ENCODE measurements at places on chromosomes 2 and 18. TPM values are rescaled to one million over a fixed set of nuclear protein-coding genes. Genes with fewer than 3 reads are reported as not detected.

The INPP5D gene
- total RNA-seq: 0.50 TPM

The TGFA gene
- 2.4 TPM for total RNA-seq

The CNDP1 gene
- total RNA-seq: 0.51 TPM

DNA sequence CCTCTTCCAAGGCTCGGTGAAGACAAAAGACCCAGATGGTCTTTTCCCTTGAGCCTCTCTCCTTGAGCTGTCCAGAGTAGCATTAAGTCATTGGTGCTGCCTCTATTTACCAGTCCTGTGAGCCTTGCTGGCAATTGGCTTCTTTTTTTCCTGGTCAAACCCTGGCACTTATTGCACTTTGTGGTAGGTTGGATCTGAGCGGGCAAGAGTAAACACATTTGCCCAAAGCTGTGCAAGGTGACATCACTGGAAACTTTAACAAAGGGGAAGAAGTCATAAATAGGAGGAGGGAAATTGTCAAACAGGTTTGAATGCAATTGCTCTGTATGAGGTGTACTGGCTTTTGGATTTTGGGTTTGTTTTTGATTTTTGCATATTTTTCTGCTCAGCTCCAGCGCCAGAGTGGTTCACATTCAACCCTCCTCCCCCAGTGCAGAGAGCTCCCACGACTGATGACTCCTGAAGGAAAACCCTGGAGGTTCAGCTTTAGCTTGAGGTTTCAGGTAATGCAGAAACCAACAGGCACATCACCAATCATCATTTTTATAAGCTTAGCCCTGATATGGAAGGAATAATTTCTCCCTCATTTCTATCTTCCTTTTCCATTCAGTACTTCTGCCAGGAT, 8.3 kb downstream of the KCNE4 start:
- no peak for DNase-seq

GRCh38 chr2:1638281-1638860, 105.9 kb downstream of the PXDN start:
- no peak for DNase-seq

DNA sequence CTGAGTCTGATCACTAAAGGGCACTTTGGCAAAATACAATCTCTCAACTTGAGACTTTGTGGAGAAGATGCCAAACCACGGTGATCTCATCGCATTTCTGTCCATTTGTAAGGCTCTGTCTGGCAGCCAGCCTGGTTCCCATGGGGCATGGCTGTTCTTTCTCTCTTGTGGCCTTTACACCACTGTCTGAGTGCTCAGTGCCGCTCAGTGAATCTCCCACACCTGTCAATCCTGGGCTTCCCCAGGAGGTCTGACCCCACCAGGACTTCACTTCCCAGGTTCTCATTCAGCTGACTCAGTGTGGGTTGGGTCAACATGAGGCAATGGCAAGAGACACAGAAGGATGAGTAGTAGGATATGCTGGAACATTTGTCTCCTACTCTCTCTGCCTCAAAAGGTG, 96.8 kb upstream of the TRIB2 start:
- DNase-seq: no peak

Measured in SK-MEL-5 (cell line).